GM12864 (cell line): ENCODE measurements at places on chromosomes 5 and 9.

DNA sequence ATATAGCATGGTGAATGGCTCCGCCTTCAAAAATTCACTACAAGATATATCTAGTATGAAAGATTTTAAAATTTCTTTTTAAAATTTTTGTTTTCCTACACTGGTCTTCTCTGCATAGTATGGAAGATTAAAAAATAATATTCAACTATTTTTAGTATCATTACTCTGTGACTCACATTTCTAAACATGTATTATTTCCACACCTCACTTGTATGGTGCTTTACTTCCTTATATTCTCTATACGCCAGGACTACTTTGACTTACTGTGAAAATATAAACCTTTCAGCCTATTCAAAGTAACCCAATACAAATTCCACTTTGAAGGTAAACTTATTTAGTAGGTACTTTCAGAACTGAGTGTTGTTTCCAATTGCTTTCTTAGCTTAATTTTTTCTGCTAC lies 26.8 kb upstream of the TXNDC8 start:
- DNase-seq, result no peak

- DNase-seq, result no peak
Measured at GRCh38 chr5:86374611-86375010, 243.1 kb upstream of the COX7C start.

GRCh38 chr9:38687389-38687842 lies 32.5 kb downstream of the FAM240B start:
- DNase-seq, result no peak

DNA sequence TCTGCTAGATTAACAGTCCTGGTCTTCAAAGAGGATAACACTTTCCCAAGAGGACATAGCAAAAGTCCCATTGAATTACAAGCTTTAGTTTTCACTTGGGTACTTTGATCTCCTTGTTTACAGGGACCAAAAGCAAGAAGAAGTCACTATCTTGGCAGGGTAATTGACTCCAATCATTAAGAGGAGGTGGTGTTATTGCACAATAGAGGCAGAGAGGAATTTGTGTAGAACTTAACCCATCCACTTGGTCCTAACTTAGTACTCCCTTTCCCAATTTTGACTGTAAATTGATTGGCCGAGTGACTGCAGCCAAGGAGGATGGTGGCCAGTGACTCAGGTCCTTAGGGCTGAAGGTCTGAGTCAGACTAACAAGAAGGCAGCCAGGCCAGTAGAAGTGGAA lies 9.3 kb upstream of the TRPC7 start:
- DNase-seq, result no peak

- DNase-seq, result no peak
Measured at GRCh38 chr9:27227192-27227591, 69.8 kb downstream of the EQTN start.

GRCh38 chr5:82597437-82597836 lies 319.3 kb upstream of the RPS23 start:
- DNase-seq, result no peak

DNA sequence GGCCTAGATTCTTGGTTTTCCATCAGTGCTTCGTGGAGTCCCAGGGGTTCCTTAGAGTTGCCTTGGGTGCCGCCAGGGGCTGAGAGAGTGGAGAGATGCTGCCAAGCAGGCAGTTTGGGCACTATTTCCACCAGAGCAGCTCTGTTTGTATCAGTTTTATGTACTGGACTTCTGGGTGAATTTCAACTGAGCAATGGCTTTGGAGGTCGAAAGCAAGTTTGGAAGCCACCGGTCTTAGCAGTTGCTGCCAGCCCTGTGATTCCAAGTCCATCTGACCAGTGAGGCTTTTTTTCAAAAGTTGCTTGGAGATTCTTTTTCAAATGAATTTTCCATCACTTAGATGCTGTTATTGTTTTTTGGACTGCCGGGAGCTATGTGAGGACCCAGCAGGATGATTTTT lies 68.5 kb downstream of the ANGPTL2 start:
- no peak for DNase-seq

- DNase-seq, result no peak
Measured at GRCh38 chr5:151870820-151871219, 53.8 kb downstream of the GLRA1 start.

DNA sequence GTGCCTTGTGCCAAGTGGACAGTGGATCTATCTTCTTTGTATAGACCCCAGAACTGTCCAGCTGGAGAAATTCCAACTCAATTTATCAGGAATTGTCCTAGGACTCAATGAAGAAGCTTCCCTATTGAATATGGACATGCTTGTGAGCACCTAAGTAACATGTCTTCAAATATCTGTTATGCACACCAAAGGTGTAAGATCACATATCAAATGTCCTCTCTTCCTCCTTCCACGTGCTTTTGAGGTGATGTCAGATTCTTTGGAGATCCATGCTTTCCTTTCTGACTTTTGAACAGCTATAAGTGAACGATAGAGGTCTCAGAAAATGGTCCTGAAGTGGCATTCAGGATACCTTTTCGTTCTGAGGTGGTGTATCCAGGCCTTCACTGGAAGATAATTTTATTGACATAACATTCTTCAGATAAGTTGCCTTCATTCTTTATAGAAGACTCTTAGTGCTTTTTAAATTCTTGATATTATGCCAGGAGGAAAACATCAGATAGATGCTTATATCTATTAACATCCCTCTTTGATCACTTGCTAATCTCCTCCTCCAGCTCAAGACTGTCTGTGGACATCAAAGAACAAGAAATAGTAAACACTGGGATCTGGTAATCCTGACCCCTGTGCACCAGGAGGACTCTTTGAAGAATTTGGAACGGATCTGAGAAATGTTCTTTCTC lies 246.4 kb downstream of the SMARCA2 start:
- DNase-seq, result no peak

DNA sequence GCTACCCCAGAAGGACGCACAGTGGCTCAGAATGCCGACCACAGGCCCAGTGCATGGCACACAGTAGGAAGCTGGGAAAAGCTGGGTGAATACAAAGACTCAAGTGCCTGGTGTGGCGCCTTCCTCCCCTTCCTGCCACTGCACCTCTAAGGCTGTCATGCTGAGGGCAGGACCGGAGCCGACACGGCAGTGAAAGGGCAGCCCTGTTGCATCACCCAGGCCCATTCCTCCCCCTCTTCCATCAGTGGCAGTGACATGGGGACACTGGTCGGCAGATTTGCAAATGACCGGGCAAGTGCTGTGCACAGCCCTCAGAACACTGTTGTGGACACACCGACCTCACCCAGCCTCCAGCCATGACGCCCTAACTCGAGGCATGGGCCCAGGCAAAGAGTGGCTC lies 84.0 kb downstream of the STK10 start:
- no peak for DNase-seq

DNA sequence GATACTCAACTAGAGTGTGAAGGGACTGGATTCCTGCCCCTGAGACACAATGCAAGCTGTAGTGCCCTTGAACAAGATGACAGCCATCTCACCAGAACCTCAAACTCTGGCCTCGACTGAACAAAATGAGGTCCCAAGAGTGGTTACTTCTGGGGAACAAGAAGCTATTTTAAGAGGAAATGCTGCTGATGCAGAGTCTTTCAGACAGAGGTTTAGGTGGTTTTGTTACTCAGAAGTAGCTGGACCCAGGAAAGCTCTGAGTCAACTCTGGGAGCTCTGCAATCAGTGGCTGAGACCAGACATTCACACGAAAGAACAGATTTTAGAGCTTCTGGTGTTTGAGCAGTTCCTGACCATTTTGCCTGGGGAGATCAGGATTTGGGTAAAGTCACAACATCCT lies 2.4 kb downstream of the ZNF483 start:
- DNase-seq, result no peak

DNA sequence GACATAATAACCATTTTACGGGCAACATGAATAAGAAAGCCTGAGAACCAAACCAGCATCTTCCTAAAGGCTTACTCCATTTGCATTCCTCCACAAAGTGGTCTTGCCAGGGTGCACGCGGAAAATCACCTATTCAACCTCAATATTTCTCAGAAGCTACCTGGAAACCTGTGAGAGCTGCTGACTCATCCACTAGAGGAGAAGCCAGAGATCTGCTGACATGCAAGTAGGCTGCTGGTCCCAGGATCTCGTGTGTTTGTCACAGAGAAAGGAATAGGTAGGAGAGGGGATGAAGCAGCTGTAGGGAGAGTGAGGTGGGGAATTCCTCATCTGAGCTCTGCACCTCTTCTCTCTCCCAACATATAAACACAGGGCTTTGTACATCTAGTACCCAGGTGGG lies 138.1 kb downstream of the ADAMTS12 start:
- no peak for DNase-seq

GRCh38 chr5:172452398-172453205 lies 1.7 kb downstream of the SH3PXD2B start:
- DNase-seq, result no peak

GRCh38 chr9:136722969-136723356 lies 10.6 kb downstream of the DIPK1B start:
- DNase-seq, result no peak

- DNase-seq, result no peak
Measured at GRCh38 chr9:86503314-86503713, 149.1 kb upstream of the TUT7 start.

- no peak for DNase-seq
Measured at GRCh38 chr5:31459594-31459993, 72.3 kb downstream of the DROSHA start.

DNA sequence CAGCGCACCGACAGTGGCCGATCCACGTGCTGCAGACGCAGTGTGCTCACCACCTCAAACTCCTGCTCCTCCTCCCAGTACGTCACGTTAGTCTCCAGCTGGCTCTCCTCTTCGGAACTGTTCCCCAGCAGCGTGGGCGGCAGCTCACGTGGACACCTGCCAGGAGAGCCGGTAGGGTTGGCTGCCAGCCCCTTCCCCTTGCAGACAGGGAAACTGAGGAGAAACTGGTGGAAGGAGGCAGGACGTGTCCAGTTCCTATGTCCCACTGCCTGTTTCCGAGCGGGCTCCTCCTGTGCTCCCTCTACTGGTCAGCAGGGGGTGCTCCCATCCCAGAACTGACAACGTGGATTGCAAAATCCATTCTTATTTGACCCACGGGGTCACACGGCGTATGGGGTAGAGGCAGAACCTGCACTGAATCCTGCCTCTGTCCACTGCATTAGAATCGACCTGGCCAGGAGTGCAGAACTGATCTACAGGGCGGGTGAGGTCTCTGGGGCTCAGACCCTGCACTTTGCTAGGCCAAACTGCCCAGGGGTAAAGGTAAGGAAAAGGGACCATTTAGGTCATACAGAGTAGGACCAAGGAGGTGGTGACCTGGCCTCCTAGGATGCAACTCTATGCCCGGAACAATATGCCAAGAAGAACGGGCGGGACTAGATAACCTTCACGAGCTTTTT lies 25.7 kb downstream of the PDGFRB start:
- DNase-seq, result no peak

- DNase-seq, result no peak
Measured at GRCh38 chr5:82784521-82784920, 292.7 kb downstream of the TMEM167A start.

DNA sequence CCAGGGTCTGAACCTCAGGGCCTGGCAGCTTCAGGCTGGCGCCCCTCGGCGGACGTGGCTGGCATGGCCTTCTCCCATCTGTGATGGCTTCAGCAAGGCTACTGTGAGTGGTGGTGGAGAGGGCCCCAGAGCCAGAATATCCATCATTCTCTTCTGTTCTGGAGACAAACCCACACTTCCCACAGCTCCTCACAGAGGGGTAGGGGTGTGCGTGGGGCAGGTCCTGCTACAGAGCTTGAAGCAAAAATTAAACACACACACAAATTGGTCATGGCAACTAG lies 9.6 kb downstream of the GPX3 start:
- DNase-seq, result no peak

DNA sequence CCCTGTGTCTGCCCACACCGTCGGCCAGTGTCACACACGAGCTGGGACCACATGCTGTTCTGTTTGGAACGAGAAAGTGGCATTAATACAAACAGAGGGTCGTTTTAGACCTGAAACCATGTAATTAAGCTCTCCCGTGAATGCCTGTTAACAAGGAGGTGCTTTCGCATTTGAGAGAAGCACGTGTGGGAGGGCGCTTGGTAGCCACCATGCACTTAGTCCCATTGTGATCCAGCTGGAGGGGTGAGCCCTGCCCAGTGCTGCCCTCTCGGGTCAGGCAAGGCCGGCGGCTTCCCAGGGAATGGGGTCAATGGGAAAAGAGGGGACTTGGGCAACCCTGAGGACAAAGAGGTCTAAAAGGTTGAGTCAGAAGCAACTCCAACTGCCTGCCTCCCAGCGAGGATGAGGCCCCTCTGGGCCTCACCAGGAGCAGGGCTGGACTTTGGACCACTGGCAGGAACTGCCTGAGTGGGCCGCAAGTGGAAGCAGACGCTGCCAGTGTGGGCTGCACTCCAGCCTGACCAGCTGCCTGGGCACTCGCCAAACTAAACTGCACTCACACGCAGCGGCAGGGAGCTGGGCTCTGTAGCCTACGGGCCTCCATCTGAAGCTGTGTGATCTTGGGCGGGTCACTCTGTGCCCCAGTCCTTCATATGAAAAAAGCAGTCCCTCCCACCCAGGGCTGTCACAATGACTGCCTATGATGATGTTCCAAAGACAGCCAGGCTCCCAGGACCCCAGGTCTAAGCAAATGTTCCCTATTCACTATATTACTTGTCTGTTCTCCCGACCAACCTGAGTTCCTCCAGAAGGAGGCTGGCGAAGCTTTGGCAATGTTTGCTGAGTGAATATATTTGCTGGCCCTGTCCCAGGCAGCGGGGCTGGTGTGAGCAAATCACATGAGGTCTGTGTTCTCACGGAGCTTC lies 195.7 kb downstream of the CDK5RAP2 start:
- no peak for DNase-seq

DNA sequence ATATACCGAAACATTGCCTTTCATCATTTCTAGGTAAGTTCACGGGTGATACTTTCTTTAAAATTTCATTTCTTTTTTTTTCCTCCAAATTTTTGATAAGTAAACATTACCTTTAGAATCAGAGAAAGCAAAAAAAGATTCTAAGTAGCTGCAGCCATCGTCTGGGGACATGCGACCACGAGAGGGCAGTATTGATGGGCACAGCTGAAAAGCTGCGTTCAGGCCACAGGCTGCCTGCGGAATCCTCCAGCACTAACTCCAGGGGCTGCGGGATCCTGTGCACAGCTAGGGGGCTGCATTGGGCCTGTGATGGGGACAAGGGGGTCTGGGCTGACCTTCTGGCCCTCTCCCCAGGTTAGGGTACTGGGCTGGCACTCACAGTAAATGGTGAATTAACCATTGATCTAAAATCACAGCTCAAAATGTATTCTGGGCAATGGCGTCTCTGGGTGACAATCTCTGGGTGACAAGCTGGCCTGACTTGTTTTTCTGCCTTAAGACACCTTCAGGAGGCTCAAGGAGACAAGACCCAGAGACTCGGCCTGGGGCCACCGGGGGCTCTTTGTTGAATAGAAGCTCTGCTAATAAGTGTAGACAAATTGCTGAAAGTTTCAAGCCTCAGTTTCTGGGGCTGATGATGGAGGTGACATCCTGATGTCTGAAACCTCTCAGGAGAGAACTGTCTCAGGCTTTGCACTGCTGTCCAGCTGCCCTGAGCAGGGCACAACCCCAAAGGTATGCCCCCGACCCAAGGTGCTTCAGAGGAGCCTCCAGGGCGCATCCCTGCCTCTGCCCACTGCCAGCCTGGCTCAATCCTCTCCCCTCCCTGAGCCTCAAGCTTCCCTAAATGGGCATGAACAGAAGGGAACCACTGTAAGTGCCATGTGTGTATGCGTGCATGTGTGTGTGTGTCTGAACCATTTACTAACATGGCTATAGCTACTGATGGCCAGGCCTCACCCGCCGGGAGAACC lies 44.3 kb upstream of the SARDH start:
- peak; percentile 37 for DNase-seq

- DNase-seq, result no peak
Measured at GRCh38 chr5:107524111-107524510, 146.6 kb downstream of the EFNA5 start.

GRCh38 chr5:133384903-133385302 lies 227.4 kb downstream of the FSTL4 start:
- no peak for DNase-seq

GRCh38 chr5:97499605-97500004 lies 316.6 kb upstream of the RIOK2 start:
- no peak for DNase-seq
